ENCODE measurements at places on chromosomes 5 and 9.
A peak's percentile ranks its signal among the peaks of the same experiment; 100 is the strongest.

GRCh38 chr9:104915049-104915448 lies 12.9 kb downstream of the ABCA1 start:
- DNase-seq = no peak

GRCh38 chr5:171660434-171660833 lies 125.2 kb upstream of the SMIM23 start:
- DNase-seq = no peak

DNA sequence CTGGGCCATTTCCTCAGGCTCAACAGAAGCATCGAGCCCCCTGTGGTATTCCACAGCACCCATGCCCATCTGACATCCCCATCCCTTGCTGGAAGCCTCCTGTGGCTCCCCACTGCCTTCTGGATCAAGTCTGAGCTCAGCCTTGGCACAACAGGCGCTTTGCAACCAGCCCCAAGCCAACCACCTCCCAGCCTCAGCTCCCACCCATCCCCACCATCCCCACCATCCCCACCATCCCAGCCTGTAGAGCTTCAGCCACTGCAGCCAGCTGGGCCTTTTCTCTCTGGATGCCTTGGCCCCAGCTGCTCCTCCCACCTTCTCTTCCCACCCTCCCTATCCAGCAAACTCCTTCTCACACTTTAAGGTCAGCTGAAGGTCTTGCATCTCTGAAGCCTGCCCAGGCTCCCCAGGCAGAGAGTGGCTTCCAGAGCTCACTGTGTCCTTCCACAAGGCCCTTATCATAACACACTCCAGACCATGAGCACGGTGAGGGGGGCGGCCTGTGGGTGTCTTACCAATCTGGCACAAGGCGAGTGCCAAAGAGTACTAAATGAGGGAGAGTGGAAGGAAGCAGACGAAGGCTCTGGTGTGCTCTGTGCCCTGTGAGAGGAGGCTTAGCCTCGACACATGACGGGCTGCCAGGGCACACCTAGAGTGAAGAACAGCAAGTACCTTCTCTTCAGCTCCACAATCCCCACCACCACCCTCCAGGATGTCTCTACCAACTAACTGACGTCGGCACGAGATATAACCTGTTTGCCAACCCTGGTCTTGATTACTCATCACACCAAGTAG lies 6.5 kb downstream of the HIGD2A start:
- peak; percentile 21 for DNase-seq

GRCh38 chr5:53427965-53428364 lies 52.5 kb upstream of the FST start:
- no peak for DNase-seq

- no peak for DNase-seq
These were observed 37.5 kb downstream of the GSN start for GRCh38 chr9:121305269-121305994.

- no peak for DNase-seq
These were observed 26.8 kb downstream of the WHRN start for GRCh38 chr9:114478459-114478858.

- no peak for DNase-seq
These were observed 332.3 kb downstream of the BRINP1 start for GRCh38 chr9:119036969-119037368.

- no peak for DNase-seq
These were observed 208.8 kb downstream of the ERCC6L2 start for GRCh38 chr9:96084331-96084734.

DNA sequence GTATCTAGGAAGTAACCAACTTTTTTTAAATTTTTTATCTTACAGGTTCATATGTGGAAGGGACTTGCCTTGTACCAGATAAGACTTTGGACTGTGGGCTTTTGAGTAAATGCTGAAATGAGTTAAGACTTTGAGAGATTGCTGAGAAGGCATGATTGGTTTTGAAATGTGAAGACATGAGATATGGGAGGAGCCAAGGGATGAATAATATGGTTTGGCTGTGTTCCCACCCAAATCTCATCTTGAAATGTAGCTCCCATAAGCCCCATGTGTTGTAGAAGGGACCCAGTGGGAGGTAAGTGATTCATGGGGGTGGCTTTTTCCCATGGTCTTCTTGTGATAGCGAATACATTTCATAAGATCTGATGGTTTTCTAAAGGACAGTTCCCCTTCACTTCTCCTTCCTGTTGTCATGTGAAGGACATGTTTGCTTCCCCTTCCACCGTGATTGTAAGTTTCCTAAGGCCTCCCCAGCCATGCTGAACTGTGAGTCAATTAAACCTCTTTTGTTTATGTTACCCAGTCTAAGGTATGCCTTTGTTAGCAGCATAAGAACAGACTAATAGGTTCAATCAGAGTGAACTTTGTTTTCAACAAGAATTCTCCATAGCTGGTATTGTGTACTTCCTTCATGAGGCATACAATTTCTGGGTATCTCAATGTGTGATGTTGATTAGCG lies 535.6 kb upstream of the MEF2C start:
- no peak for DNase-seq

DNA sequence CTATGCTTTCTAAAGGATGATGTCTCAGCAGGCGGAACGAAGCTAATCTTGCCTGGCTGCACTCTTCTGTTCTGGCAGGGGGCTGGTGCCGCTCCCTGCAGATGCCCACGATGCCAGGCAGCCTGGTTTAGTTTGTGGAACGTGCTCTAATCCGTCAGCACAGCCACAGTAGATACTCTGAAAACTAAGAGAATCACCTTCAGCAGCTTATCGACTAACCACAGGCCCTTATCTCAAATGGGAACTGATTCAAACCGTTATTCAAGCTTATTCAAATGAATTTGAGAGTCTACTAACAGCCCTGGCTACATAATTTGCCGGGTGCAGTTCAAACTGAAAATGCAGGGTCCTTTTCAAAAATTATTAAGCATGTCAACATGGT lies 246.6 kb upstream of the ANKRD55 start:
- peak; percentile 80 for DNase-seq

DNA sequence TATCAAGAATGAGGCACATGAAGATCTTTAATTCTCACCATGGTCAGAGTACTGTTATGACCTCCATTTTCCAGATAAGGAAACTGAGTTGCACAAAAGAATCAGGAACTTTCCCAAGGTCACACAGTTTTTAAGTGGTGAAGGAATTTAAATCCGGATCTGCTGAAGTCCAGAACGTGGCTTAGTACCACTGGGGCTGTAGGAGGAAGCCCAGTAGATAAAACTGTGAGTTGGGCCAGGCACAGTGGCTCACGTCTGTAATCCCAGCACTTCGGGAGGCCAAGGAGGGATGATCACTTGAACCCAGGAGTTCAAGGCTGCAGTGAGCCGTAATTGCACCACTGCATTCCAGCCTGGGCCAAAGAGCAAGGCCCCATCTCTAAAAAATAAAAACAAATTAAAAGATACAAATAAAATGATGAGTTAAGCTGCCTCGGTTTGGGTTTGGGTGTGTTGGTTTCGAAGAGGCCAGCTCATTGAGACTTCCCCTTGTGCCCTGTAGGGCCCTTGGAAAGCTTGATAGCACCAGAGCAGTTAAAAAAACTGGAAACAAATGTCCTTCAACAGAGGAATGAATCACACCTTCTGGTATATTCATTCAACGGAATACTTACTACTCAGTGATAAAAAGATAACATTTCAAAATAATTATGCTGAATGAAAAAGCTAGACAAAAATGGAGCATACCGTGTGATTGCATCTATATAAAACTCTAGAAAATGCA lies 20.1 kb downstream of the ATOX1 start:
- DNase-seq = peak; percentile 81

DNA sequence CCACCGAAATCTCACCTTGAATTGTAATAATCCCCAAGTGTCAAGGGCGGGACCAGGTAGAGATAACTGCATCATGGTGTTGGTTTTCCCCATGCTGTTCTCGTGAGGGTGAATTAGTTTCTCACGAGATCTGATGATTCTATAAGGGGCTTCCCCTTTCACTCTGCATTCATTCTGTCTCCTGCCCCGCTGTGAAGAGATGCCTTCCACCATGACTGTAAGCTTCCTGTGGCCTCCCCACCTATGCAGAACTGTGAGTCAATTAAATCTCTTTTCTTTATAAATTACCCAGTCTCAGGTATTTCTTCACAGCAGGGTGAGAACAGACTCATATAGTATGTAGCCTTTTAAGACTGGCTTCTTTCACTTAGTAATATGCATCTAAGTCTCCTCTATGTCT lies 128.1 kb upstream of the NR5A1 start:
- DNase-seq = no peak

GRCh38 chr9:135506327-135507103 lies 6.0 kb downstream of the MRPS2 start:
- peak; percentile 77 for DNase-seq

DNA sequence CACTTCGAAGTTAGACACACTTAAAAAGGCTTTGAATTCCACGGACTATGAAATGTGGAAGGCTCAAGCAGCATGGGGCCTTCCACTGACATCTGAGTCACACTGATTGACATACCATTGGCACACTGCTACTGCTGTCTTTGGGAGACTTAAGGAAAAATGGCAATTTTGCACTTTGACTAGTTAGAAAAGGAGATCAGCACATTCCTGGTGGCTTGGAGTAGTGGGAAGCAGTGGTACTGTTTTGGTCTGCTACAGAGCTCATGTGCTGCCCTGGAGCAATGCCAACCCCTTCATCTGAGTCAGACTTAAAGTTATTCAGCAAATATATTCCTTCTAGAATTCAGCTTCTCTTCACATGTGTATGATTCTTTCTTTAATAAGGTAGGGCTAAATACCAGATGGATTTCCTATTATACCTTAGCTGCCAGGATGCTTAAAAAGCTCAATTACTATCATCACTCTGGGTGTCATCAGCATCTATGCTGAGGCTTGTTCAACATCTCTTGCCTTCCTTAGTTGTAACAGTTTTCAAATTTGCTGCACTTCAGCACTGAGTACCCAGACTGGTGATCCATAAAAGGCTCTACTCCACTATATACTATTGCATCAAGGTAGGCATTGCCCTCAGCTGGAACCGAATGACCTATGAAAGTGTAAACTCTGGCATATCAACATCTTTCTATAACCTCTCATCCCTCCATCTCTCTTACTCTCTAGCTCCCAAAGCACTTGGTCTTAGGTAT lies 42.3 kb upstream of the MOCS2 start:
- peak; percentile 81 for DNase-seq

GRCh38 chr5:42948961-42949347 lies 91.2 kb downstream of the ANXA2R start:
- DNase-seq = no peak

DNA sequence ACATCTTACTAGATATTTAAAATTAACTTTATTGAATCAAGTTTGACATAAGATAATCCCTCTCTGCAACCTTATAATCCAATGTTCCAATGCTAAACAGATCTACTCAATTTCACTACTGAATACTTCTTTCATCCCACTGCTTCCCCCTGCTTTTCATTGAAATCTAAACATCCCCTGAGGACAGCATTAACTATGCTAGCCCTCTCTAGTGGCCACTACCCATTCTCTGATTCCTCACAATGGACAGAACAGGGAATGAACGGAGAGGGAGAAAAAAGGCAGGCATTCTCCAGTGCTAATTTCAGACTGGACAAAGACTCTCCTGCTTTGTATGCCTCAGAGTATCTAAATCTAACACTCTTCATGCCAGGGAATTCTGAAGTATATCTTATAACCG lies 54.3 kb upstream of the RGS7BP start:
- no peak for DNase-seq

GRCh38 chr5:39946356-39947045 lies 521.7 kb upstream of the DAB2 start:
- no peak for DNase-seq

GRCh38 chr5:10448754-10449360 lies 7.2 kb downstream of the ROPN1L start:
- no peak for DNase-seq

DNA sequence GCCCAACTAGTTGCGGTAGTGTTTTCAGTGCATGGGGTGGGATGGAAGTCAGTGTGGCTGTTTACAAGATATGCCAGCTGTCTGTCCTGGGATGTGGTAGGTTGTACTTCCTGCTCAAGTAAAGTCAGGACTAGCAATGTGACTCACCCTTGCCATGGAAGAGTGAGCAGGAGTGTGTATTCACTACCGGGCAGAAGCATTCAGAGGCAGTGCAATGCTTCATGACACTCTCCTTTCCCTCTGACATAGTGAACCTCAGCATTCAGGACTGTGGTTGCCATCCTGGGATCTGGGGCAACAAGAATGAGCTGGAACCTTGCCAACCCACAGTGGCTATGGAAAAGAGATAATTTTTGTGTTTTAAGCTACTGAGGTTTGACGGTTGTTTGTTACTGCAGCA lies 68.9 kb downstream of the BOD1 start:
- DNase-seq = peak; percentile 89

DNA sequence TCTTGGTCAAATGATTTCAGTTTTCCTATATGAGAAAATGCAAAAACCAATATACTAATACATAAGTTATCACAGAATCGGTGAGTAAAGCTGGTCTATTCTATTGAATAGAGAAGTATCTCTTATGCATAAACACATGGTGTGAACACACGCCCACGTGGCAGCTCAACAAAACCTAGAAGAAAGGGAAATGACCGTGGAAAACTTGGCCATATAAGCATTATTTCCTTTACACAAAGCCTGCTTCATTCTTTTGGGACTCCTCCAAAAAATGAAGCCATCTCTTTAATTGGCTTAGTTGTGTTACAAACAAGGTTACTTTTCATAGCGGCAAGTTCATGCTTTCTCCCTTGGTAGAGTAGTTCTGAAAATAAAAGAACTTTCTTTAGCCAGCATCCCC lies 183.2 kb downstream of the TMEM161B start:
- no peak for DNase-seq

DNA sequence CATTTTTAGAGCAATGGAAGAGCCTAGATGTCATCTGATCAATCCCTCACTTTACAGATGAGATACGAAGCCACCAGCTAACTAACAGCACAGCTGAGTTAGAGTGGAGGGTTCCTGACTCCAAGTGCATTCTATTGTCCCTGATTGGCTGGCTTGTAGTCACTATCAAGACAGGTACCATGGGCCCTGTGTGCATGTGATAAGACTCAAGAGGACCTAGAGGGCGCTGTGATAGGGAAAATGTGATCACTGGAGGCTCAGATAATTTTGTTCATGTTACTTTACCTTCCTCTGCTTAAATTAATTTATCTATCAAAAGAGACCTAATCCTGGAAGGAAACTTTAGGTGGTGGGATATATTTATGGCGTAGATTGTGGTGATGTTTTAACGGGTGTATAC lies 19.5 kb upstream of the SNAPC3 start:
- DNase-seq = peak; percentile 10

DNA sequence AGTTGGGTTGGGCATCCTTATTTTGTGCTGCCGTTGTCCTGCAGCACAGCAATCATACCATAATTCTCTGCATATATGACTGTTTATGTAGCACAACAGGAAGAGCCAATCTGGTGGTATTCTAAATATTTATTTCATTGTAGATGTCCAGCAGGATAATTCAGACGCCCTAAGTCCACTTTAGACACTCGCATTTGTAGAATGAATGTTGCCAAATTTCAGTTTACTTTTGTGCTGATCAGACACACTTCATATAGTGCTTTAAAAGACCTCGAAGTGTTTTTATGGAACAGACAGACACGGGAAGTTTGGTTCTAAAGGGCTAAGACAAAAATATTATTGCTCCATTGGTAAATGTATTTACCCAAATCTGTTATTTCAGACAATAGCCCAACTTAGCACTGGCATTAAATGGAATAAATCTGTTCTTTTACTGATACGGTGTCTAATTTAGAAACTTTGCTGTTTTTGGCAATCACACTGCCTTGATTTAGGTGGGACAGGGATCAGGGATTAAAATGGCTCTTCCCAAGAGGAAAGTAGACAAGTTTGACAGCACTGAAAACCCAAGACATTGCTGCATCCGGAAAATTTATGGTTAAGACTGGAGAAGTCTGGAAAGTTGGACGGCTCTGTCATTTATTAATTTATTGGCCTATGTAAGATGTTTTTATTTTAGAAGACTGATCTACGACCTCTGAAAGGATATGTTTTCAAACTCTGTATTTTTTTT lies 35.3 kb downstream of the PRDM6 start:
- no peak for DNase-seq

GRCh38 chr9:3879726-3880505 lies 354.1 kb upstream of the RFX3 start:
- no peak for DNase-seq
